ENCODE measurements at places on chromosomes 4 and X. TPM values are rescaled to one million over a fixed set of nuclear protein-coding genes. Genes with fewer than 3 reads are reported as not detected.

DNA sequence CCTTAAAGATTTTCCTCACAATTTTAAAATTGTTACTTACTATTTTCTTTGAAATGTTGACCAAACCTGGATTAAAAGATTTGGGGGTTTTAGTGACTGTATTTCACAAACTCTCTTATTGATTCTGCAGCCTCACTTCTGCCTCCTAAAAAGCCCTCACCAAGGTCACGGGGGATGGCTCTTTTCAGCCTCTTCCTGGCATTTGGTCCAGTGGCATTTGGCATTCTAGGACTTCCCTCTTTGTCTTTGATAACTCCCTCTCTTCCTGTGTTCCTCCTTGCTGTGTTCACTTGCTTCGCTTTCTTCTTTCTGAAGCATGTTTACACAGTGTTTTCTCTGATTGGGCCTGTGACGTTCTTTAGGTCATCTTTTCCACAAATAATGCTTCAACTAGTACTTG is 21.5 kb downstream of the PKD2 start:
- no peak overlapping the region for H3K27ac ChIP-seq
- H3K36me3 ChIP-seq: peaks cover 7% of the 10 kb centered on the region
- no peaks in the 10 kb centered on the region for H3K27me3 ChIP-seq
- H3K4me1 ChIP-seq: peaks cover 9% of the 10 kb centered on the region
- no peak for DNase-seq
- H3K4me3 ChIP-seq: no peak overlapping the region

- DNase-seq: no peak
- no peaks in the 10 kb centered on the region for H3K27me3 ChIP-seq
- H3K4me1 ChIP-seq: no peaks in the 10 kb centered on the region
Observed at GRCh38 chr4:182749667-182750167, 167.5 kb downstream of the DCTD start.

DNA sequence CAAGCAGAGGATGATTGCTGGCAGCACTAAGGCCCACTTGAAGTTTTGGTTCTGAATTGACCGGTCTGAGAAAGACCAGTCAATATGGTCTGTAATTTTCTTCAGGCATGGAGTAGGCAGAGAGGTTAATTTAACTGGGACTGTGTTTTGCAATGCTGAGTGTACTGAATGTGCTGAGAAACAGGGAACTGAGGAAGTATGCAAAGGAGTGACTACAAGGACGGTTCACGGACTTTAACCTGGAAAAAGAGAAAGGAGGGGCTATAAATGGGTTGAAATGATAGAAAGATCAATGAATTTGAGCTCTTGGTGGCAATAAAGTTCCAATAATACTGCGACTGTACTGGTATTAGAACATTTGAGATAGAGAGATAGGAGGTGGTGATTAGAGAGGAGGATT is 84.5 kb downstream of the MAGEB17 start:
- no peak overlapping the region for H3K27ac ChIP-seq
- no peaks in the 10 kb centered on the region for H3K27me3 ChIP-seq
- H3K4me3 ChIP-seq: no peak overlapping the region
- no peaks in the 10 kb centered on the region for H3K4me1 ChIP-seq
- no peak for DNase-seq
- no peaks in the 10 kb centered on the region for H3K36me3 ChIP-seq

- H3K27ac ChIP-seq: no peak overlapping the region
- H3K4me1 ChIP-seq: no peaks in the 10 kb centered on the region
- H3K4me3 ChIP-seq: no peak overlapping the region
- no peak for DNase-seq
- H3K27me3 ChIP-seq: no peaks in the 10 kb centered on the region
Observed at GRCh38 chrX:81377329-81377728, 175.4 kb downstream of the SH3BGRL start.

DNA sequence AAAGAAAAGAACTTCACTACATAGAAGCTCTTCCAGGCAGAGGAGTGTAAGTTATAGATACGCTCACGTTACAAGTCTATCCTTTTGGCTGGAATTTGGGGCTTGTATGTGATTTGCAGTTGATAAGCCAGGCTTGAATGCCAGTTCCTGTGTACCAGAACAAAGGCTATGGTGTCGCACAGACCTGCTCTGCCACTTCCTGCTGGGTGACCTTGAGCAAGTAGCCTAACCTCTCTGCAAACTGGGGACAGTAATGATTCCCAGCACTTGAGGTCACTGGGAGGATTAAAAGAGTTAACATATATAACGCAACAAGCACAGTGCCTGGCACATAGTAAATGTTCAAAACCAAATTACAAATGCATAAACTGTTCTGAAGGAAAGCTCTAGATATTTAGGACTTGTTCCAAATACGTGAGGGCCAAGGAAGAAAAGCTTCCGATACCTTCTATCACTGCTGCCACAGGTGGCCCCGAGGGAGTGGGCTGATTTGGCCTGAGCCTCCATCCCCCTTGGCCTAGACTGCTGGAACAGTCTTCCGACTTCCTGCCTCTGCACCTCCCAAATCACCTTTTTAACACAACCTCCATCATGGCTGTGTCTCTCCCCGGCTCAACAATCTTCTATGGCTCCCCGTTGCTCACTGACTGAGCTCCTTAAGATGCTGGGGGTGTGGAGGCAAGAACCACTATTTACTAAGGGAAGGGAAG is 1.3 kb upstream of the SOWAHD start:
- no peaks in the 10 kb centered on the region for H3K27me3 ChIP-seq
- DNase-seq: peak; percentile 26
- no peaks in the 10 kb centered on the region for H3K36me3 ChIP-seq
- peaks cover 25% of the 10 kb centered on the region for H3K4me1 ChIP-seq
- no peak overlapping the region for H3K4me3 ChIP-seq
- peak overlapping the region; percentile 91 for H3K27ac ChIP-seq

GRCh38 chr4:168811207-168811606 is 198.8 kb downstream of the CBR4 start:
- H3K4me3 ChIP-seq: no peak overlapping the region
- no peak for DNase-seq
- H3K4me1 ChIP-seq: no peaks in the 10 kb centered on the region
- no peaks in the 10 kb centered on the region for H3K36me3 ChIP-seq

GRCh38 chr4:79977131-79977840 is 95.7 kb downstream of the ANTXR2 start:
- H3K27ac ChIP-seq: no peak overlapping the region
- H3K27me3 ChIP-seq: no peaks in the 10 kb centered on the region
- no peak for DNase-seq
- H3K4me3 ChIP-seq: no peak overlapping the region
- H3K36me3 ChIP-seq: no peaks in the 10 kb centered on the region

GRCh38 chr4:173879509-173879908 is 349.5 kb upstream of the HAND2 start:
- no peak overlapping the region for H3K27ac ChIP-seq
- H3K4me1 ChIP-seq: no peaks in the 10 kb centered on the region
- H3K4me3 ChIP-seq: no peak overlapping the region

- DNase-seq: peak; percentile 19
- H3K4me3 ChIP-seq: no peak overlapping the region
- H3K4me1 ChIP-seq: peaks cover 11% of the 10 kb centered on the region
- no peaks in the 10 kb centered on the region for H3K27me3 ChIP-seq
- no peaks in the 10 kb centered on the region for H3K36me3 ChIP-seq
Observed at GRCh38 chr4:145545538-145546174, 64.0 kb downstream of the SMAD1 start.

DNA sequence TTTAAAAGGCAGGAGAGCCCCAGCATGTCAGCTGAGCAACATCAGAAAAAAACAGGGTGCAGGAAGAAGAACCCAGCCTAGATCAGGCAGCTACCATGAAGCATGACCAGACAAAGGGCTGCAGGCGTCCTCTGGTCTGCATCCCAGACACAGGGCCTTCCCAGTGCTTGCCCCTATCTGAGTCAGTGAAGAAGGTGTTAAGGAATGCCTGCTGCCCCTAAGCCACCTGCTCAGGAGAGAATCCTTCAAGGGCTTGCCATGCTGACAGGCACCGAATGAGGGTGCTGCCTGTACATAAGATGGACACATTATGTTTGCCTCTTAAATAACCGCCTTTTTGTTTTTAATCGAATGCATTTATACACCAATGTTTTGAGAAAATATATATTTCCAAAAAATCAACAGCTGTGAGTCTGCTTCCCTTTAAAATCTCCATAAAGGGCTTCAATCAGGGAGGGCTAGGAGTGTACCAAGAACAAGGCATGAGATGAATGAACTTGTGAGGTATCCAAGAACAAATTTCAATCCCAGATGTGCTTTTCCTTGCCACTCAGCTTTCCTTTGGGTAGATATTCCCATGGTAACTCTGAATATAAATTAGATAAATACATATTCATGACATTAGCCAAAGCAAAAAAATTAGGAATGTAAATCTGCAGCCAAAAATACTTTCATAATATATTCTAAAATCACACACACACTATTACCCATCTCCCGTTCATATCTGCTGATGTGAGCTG is 85.1 kb downstream of the SLC9A7 start:
- no peaks in the 10 kb centered on the region for H3K4me1 ChIP-seq
- no peaks in the 10 kb centered on the region for H3K36me3 ChIP-seq
- no peaks in the 10 kb centered on the region for H3K27me3 ChIP-seq
- H3K27ac ChIP-seq: no peak overlapping the region

GRCh38 chrX:29136904-29137303 is 549.7 kb downstream of the IL1RAPL1 start:
- no peak for DNase-seq
- H3K27me3 ChIP-seq: no peaks in the 10 kb centered on the region
- no peaks in the 10 kb centered on the region for H3K4me1 ChIP-seq
- no peak overlapping the region for H3K4me3 ChIP-seq

GRCh38 chrX:13474164-13474516 is 95.3 kb upstream of the EGFL6 start:
- H3K27ac ChIP-seq: peak overlapping the region; percentile 64
- H3K4me3 ChIP-seq: no peak overlapping the region
- no peaks in the 10 kb centered on the region for H3K27me3 ChIP-seq
- H3K4me1 ChIP-seq: no peaks in the 10 kb centered on the region
- no peaks in the 10 kb centered on the region for H3K36me3 ChIP-seq
- DNase-seq: no peak

DNA sequence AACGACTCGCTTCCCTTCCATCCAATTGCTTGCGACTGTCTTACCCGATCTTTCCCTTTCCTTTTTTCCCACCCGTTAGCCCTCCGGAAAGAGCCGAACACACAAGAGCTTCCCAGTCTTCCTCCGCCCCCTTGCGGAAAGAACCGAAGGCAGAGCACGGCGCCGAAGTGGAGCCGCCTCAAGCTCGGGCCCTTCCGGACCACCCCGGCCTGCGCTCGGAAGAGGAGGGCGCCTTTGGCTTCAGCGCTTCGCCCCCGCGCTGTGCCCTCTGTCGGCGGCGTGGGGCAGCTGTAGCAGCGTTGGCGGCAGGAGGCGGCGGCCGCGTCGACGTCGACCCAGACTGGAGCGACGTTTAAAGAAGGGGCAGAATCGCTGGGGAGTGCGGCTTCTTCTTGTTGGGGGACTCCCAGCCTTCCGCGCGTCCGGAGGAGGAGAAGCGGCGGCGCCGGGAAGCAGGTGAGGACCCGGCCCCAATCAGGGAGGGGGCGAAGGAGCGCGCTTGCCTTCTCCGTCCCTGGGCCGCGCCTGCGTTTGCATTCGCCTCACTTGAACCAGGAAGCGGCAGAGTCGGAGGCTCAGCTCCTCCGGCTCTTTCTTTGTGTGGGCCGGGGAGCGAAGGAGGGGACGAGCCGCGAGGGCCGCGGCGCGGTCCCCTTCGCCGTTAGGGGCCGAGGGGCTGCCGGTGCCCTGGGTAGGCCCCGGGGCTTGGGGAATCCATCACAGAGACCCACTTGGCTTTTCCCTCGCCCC is at the start of gene ZBTB33:
Gene ZBTB33, plus strand, starts transcription at position 291 of the 750 bp plus-strand sequence. CDS start 2,604 bp downstream, outside the sequence.
- H3K4me1 ChIP-seq: no peaks in the 10 kb centered on the region
- H3K27me3 ChIP-seq: no peaks in the 10 kb centered on the region
- peak within 1 kb of the TSS; percentile 87 for H3K27ac ChIP-seq
- DNase-seq: peak; percentile 91
- H3K36me3 ChIP-seq: no peaks in the 10 kb centered on the region

GRCh38 chrX:48648336-48648751 is 35.3 kb upstream of the WAS start:
- no peaks in the 10 kb centered on the region for H3K27me3 ChIP-seq
- H3K36me3 ChIP-seq: no peaks in the 10 kb centered on the region
- H3K27ac ChIP-seq: peak overlapping the region; percentile 39
- no peak overlapping the region for H3K4me3 ChIP-seq
- peak; percentile 21 for DNase-seq
- H3K4me1 ChIP-seq: no peaks in the 10 kb centered on the region

GRCh38 chr4:139668658-139669201 is 3.1 kb downstream of the MGST2 start:
- no peaks in the 10 kb centered on the region for H3K36me3 ChIP-seq
- peak overlapping the region; percentile 85 for H3K27ac ChIP-seq
- H3K4me1 ChIP-seq: peaks cover 45% of the 10 kb centered on the region
- no peaks in the 10 kb centered on the region for H3K27me3 ChIP-seq

GRCh38 chr4:20251031-20251795 is 492 bp upstream of the SLIT2 start:
- no peak for DNase-seq
- H3K4me1 ChIP-seq: no peaks in the 10 kb centered on the region
- H3K36me3 ChIP-seq: no peaks in the 10 kb centered on the region
- H3K4me3 ChIP-seq: peak overlapping the region; percentile 58
- H3K27me3 ChIP-seq: peaks cover 56% of the 10 kb centered on the region

DNA sequence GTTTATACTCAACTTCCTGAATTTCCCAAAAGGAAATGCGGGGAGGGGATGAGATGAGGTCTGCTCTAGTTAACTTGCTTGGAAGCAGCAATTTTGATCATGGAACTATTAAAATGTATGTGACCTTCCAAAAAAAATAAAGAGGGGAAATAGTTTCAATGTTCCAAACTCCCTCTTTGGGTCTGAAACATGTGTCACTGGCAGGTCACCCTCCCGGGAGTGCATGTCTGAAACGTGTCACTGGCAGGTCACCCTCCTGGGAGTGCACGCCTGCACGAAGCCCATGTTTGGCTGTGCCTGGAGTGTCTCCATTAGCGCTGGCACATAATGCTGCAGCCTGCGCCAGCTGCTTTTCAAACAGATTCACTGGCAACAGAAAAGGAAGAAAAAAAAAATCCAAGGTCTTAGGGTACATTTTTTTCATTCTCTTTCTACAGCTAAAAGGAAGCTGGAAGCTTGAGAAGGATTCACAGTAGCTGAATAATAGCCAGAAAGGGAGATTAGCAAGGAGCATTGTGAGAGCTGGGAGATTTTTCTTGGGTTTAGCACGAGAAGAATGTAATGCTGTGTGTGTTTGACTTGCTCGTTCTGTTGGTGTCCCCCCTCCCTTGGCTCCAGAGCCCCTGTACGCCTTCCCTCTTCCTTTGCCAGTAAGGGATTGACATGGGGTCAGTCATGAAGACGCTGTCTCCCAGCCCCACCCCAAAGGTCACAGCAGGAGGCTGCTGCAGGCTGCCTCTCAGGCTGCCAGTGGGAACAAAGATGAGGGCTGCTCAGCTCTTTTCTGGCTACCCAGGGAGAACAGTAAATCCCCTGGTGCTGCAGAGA is 39.2 kb upstream of the TLR3 start:
- no peak overlapping the region for H3K4me3 ChIP-seq
- H3K27ac ChIP-seq: peak overlapping the region; percentile 85
- no peaks in the 10 kb centered on the region for H3K27me3 ChIP-seq
- peak; percentile 38 for DNase-seq
- peaks cover 23% of the 10 kb centered on the region for H3K4me1 ChIP-seq

GRCh38 chr4:175944126-175944910 is 121.3 kb upstream of the WDR17 start:
- no peaks in the 10 kb centered on the region for H3K36me3 ChIP-seq
- DNase-seq: no peak
- H3K4me3 ChIP-seq: no peak overlapping the region
- H3K27me3 ChIP-seq: no peaks in the 10 kb centered on the region

- H3K36me3 ChIP-seq: no peaks in the 10 kb centered on the region
- peaks cover 26% of the 10 kb centered on the region for H3K4me1 ChIP-seq
- peak; percentile 26 for DNase-seq
Observed at GRCh38 chr4:8439914-8440491, 520 bp downstream of the ACOX3 start.

WWC2 gene
- 9.2 TPM for total RNA-seq

HSFX4 gene
- not detected for total RNA-seq

CDX4 gene
- not detected for total RNA-seq

INTS6L gene
- total RNA-seq: 195 TPM

ZNF732 gene
- not detected for total RNA-seq

GSX2 gene
- not detected for total RNA-seq

GAB3 gene
- 2.0 TPM for total RNA-seq

PPARGC1A gene
- total RNA-seq: 89.7 TPM

CDKL5 gene
- 0.75 TPM for total RNA-seq

Data from transverse colon (tissue), 4 donors.